ENCODE measurements at places on chromosomes 16 and 17.

DNA sequence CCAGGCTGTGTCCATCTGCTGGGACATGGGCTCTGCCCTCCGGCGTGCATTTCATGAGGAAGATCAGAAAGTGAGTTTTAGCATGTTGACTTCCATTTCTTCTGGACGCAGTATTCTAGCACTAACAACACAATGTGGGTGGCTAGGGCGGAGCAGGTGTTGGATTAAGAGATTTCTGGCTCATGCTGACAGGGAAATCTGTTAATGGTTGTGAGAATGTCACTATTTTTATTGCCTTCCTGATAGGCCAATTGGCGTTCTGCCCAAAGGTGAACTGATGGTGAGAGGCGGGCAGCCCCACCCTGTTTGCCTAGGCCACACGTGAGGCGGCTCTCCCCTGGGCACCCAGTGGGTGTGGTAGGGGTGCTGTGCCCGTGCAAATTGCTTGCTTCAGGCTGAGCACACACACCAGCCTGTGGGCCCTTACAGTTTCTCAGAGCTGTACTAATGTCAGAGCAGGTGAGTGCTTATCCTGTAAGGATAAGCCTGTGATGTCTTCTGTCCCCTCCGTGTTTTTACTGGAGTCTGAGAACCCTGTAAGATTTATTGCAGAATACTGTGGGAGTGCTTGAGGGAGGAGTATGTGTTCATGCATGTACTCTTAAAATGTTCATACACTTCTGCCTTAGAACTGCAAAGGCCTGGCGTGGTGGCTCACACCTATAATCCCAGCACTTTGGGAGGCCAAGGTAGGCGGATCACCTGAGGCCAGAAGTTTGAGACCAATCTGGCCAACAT lies 30.9 kb downstream of the PGS1 start:
- no peak for DNase-seq

DNA sequence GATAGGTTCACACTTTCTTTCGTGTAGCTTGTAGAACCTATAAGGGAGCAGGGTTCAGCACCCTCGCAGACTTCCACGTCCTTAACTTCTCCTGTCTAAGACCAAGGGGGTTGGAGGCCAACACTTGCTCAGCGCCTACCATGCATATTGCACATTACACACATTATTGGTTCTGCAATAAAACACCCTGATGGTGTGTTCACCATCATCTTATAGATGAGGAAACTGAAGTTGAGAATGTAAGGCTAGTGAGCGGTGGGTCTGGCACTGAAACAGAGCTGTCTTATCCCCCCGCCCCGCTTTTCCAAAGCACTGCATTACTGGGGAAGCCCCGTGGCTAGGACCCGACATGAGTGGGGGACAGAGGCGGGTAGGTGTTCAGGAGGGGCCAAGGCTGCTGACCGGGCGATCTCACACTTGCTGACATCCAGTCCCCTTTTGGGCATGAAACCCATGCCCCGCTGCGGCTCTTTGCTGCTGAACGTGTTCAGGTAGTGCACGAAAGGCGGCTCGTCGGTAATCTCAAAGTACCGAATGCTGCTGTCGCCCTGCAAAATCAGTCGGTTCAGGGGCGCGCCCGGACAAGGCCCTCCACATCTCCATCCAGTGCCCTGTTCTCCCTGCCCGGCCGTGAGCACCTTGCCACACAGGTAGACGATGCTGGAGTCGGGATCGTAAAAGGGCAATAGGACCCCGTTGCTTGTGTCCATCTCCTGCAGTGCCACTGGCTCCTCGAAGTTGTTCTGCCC lies 6.2 kb downstream of the CORO6 start:
- no peak for DNase-seq

DNA sequence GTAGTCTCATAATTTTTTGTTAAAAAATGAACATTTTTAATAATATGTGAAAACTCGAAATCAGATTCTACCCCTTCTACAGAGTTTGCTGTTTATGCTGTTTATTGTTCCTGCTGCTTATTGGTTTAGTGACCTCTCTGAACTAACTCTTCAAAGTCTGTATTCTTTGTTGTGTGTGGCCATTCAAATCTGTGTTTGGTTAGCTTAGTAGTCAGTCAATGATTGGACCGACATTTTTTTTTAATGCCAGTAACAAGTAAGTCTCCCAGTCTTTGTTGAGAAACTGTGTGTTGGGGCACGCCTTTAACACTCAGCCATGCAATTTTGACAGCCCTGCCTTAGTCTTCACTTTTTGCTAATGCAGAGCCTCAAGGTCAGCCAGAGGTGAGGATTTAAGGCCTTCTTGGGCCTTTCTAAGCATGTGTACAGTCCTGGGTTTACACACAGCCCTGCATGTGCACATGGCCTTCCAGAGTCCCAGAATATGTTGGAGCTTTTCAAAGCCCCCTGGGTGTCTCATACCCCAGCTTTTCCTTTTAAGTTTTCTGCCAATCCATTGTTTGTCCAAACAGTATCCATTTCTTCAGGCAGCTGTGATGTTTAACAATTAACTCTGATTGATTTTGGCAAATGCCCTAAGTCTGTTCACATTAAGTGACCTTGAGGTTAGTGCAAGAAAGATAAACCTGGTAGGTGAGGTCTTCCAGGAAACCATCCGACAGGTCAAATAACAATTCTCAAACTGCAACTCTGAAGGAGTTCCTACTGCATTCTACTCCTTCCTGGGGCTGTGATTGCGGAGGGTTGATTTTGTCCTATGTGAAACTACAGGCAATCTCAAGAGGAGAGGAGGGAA lies 389.3 kb downstream of the PMP22 start:
- no peak for DNase-seq

DNA sequence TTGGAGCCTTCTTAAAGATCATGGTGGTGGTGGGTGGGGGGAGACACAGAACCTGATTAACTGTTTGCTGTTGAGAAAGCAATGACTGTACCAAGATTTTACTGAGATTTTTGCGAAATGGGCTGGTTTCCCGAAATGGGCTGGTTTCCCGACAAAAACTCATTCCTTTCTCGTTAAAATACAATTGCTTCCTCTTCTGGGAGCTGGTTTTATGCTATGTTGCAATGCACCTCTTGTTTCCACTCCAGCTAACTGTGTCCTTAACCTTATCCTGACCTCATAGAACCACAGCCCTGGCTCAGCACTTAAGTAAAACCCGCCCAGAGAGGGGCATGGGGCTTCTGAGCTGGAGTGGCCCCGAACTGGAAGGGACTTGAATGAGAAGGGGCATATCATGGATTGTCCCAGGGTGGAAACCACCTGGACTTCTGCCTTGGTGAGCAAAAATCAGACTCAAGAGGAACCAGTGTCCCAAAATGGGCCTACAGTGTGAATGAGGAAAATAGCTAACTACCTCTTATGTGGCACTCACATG lies 20.9 kb downstream of the FAM20A start:
- DNase-seq, result peak; percentile 48

DNA sequence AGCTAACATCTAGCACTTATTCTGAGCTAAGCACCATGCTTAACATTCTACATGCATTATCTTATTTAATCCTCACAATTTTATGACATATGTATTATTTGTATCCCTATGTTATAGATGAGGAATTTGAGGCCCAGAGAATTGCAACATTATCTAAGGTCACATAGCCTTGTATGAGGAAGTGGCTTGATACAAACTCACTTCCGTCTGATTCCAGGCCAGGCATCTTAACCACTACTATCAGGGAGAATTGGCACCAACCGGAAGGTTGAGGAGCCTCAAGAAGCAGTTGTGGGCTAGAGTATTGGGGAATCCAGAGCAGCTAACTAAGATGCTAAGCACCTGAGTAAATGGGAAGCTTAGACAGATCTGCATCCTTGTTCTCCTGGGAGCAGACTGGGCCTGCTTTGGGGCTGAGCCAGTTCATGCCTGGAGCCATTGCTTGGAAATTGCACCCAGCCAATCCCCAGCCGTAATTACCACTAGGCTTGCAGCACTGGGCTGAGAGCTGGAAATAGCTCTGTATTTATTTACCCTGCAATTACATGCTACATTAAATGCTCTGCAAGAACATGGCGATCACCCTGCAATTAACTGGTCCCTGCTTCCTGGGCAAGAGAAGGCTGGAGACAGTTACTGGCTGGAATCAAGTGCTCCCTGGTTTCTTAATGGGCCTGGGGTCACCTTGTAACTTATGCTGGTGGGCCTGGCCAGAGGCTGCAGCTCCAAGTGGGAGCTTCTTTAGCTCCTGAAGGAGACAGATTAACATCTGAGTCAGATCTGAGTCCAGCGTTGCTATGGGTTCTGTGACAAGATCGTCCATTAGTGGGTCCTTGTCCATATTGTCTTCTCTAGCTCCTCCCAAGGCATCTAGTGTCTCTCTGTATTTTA lies 273.1 kb upstream of the CCL2 start:
- DNase-seq, result no peak

DNA sequence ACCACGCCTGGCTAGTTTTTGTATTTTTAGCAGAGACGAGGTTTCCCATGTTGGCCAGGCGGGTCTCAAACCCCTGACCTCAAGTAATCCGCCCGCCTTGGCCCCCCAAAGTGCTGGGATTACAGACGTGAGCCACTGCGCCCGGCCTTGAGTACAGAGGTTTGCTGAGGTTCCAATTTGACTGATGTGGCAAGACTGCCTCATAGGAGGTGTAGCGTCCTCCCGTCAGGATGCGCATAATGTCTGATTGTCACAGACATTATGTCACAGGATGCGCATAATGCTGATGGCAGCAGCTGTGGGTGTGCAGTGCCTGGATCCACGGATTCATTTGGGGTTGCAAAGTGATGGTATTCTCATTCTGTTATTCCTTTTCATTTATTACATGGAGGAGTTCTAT lies 45.2 kb downstream of the HAPSTR1 start:
- DNase-seq, result no peak

DNA sequence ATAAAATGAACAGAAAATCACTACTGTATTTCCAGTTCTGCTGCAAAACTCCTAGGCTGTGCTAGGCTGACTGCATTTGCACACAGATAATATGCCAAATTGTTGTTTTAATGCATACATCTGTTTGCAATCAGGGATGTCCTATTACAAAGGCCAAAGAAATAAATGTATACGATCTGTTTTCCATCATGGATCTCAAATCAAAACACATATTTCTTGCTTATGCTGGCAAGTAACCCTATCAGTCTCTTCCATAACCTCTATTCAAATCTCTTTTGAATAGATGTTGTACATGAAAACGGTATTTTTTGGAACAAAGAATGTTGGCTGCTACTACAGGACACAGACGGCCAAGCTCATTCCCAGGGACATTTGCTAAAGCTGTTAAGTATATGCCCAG lies 56.6 kb downstream of the DUSP14 start:
- DNase-seq, result no peak

- DNase-seq, result no peak
Observed at GRCh38 chr17:51347851-51348584, 87.7 kb downstream of the UTP18 start.

DNA sequence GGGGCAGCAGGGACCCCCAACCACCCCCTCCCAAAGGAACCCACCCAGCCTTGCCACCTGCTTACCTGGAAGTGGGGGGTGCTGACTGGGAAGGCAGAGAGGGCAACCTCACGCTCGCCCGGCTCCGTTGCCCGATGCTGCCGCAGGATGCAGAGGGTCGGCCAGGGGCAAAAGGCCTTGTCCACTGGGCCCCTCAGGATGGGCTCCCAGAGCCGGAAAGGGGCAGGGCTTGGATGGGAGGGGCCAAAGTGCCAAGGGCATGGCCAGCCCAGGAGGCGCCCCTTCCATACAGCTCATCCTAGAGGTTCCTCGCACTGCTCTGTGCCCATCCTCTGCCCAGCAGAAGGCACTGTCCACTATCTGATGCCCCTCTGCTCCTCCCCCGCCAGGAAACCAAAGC lies 59.4 kb downstream of the SRCIN1 start:
- no peak for DNase-seq
